ENCODE measurements at places on chromosomes 6 and 20. TPM values are rescaled to one million over a fixed set of nuclear protein-coding genes. Genes with fewer than 3 reads are reported as not detected.

GRCh38 chr20:15236812-15237211, 899.4 kb upstream of the FLRT3 start:
- DNase-seq: no peak

The PERP gene
- total RNA-seq: 42.1 TPM

DNA sequence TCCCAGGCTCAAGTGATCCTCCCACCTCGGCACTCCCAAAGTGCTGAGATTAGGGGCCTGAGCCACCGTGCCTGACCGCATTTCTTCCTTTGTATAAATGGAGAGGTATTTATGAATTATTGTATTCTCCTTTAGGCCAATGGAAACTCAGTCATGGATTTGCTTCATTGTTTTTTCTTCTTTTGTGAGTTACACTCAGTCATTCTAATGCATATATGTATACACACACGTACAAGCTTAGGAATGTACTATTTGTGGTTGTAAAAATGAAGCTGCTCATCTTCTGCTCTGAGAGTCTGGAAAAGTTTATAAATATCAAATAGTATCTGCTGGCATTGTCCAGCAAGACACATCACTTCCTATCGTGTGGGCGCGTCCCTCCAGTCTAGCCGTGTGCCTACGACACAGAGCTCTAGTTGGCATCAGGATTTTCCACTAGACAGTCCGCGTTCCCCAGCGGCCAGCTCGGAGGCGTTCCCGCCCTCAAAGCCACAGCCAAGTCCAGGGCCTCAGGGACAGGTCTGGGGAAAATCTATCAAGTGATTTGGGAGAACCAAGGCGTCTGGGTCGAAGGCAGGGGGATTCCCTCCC, 215.2 kb downstream of the NFATC2 start:
- DNase-seq: no peak

The HTR1E gene
- total RNA-seq: not detected

DNA sequence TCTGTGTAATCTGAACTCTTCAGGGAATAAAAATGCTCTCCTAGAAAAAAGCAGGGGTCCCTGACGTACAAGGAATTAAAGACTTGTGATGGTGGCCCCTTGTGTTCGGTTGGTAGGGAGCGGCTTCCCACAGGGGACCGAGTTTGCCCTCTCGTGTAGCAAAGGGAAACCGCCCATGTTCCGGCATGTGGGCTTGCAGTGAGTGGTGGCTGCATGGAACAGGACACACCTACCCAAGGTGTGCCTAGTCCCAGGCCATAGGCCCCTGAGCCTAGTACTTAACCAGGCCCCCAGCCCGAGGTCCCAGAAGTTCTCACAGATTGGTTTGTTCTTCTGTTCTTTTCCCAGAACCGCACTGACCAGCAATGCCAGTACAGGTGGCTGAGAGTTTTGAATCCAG, 15.5 kb downstream of the MYBL2 start:
- no peak for DNase-seq

DNA sequence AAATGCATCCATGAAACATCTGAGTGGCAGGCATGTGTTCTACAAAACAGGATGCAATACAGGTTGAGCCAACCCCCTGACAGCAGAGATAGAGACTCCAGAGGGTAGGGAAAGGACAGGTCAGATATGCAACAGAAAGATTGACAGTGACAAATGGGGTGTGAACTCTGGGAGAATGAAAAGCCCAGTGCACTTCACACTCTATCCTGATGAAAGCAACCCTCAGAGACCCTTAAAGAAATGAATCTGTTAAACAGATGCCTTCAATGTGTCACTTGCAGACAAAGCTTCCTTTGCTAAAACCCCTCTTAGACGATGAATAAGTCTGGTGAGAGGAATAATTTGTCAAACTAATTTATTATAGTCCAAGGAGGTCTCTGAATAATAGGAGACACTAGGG, 89.9 kb downstream of the RFPL4B start:
- peak; percentile 51 for DNase-seq

DNA sequence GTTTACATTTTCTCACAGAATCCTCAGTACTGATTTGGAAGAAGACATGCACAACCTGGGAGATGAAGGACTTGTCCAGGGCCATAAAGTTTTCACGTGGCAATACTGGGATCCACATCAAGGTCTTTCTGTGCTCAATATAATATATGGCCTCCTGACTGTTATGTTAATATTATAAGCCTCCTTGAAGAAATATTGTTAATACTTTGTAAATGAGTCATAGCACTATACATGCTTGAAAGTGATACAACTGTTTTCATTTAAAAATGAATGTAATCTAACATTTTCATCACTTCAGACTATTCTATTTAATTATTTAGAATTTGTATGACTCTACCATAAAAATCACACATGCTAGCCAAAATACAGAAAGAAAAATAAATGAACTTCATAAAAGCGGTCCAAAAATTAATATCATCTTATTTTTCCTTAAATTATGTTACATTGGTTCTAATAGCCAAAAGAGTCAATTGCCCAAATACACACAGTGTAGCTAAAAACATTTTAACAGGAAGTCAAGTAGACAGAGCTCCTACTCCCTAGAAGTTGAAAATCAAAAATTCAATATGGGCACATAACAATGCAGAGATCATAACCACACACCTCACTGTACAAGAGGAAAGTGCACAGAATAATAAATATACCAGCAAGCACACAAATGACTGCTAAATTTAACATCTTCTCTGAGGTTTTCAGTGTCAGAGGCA, 188.0 kb upstream of the HDDC2 start:
- DNase-seq: no peak

The TFAP2C gene
- total RNA-seq: 9.2 TPM

DNA sequence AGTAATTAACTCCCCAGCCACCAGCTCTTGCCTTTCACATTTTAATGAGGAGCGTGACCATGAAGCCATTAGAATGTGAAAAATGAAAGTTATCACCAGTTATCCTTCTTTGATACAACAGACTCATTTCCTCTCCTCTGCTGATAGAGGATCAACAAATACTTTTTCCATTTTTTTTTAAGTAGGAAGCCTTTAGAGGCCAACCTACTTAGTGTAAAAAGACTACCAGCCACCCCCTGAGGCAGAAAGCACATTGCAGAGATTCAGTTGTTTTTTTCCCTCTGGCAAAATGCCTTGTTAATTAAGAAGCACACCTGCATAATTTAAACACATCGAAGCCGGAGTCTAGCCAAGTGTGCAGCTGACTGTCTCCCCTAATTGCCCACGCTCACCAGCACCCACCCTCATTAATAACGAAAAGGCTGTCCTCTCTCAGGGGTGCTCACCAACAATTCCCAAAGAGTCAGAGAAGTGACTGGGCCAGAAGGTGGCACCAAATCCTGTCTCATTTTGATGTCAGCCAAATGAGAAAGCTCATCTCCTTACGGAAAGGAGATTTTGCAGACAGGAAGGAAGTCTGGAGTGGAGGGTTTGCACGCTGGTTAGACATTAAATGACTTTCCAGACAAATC, 60.9 kb upstream of the MC3R start:
- peak; percentile 30 for DNase-seq

DNA sequence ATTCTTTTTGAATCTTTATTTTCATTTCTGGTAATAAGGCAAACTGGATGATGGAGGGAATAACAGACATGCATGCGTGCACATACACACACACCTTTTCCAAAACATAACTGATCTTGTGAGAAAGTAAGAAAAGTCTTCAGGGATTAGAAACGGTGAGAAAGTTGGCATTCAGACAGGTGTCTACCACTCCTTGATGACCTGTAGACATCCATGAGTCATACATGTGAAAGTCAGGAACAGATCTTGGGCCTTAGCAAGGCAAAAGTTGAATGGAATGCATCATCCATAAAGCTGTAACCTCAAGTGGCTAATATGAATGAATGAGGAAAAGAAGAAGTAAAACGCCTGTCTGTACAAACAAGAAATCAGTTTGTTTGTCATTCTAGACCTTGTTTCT, 97.3 kb downstream of the GRIK2 start:
- no peak for DNase-seq

GRCh38 chr6:44068607-44069296, 58.5 kb downstream of the MRPL14 start:
- no peak for DNase-seq

DNA sequence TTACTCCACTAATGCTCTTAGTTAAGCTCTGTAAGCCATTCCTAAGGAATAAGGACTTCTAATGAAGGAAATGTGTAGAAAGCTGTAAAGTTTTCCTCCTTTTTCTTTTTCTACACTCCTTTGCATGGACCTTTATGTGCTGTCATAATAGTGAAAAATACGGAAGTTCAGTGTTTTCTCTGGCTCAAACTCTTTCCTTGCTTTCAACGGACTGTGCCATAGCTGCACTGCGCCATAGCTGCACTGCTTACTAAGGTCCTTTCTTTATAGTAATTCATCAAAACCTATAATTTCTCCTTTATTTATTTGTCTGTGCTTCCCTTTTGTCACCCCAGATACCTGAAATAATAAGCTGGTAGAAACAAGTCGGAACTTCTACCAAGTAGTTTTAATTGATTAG, 67.3 kb downstream of the RNF144B start:
- DNase-seq: no peak

DNA sequence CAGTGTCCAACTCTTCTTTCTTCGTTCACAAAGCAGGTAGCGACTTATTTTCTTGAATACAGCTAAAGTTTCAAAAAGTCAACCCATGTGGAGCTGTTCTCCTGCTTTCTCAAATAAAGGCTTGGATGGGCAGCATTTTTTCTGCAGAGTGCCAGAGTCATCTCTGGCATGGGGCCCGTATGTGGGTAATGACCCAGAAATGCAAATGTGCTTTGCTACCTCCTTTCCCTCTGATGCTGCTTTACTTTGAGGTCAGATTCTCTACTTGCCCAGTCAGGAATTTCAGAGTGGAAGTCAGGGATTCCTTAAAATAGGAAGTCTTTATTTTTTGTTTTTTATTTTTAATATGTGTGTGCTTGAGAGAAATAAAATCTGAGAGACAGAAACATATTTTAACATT, 4.9 kb downstream of the NKAIN2 start:
- peak; percentile 5 for DNase-seq

DNA sequence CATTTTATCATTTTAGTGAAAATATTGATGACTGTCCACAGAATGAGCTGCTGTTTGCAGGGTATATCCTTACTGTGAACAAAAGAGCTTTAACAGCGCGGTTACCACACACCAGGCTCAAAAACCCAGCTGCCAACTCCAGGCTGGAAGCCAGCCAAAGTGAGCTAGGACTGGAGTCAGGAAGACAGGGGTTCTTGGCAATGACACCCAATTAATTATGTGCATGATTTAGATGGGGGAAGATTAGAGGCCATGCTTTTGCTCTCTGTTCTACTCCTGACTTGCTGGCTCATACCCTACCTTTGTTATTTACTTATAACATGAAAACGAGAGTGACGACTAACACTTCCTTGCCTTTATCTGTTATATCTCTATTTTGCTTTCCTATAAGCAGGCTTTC, 128.9 kb upstream of the SHLD1 start:
- peak; percentile 84 for DNase-seq

The SEC23B gene
- total RNA-seq: 23.5 TPM

DNA sequence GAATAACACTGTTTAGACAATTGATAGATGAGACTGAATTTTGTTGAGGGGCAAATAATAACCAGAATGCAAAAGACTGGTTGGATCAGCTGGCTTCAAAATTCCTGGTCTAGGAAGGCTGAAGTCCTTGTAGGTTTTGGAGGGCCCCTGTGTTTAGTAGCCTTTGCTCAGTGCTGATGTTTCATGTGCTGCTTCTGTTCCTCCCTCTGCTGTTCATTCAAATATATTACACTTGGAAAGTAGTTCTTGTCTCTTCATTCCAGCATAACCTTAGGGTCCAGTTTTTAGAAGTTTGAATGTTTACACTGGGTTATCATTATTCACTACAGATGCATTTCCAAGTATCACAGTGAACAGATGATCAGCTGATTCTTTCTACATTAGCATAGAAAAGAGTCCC, 72.5 kb downstream of the FLRT3 start:
- no peak for DNase-seq

The SLC22A7 gene
- total RNA-seq: not detected

GRCh38 chr6:44622555-44622954, 235.0 kb downstream of the CDC5L start:
- DNase-seq: no peak

The RAET1E gene
- 8.8 TPM for total RNA-seq

GRCh38 chr6:114989279-114989964, 646.6 kb upstream of the HS3ST5 start:
- DNase-seq: no peak

- DNase-seq: no peak
Measured at GRCh38 chr6:37668251-37668650, 29.4 kb downstream of the MDGA1 start.

- no peak for DNase-seq
Measured at GRCh38 chr6:152398993-152399392, 238.2 kb downstream of the SYNE1 start.

DNA sequence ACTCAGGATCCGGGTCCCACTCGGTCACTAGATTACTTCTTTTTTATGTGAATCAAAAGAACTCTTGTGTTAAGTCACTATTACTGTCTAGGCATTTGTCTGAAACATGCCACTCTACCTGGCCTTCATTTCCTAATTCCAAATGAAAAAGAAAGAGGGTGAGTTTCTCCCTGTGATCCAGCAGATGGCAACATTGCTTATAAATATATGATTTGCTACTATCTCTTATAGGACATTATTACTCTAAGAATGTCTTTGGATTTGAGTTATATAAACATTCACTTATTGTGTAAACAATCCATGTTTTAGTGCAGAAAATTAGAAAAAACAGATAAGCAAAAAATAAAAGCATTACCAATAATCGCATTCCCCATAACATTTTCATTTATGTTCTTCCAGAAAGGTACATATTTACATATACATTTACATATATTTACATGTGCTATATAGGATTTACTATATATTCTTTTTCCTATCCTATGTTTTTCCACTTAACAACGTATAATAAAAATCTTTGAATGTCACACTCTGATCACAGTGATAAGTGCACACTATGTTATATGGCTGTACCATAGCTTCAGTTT, 66.9 kb downstream of the FAXC start:
- peak; percentile 12 for DNase-seq

- DNase-seq: no peak
Measured at GRCh38 chr6:72783035-72783434, 161.2 kb downstream of the KCNQ5 start.

The RPP21 gene
- 14.9 TPM for total RNA-seq

DNA sequence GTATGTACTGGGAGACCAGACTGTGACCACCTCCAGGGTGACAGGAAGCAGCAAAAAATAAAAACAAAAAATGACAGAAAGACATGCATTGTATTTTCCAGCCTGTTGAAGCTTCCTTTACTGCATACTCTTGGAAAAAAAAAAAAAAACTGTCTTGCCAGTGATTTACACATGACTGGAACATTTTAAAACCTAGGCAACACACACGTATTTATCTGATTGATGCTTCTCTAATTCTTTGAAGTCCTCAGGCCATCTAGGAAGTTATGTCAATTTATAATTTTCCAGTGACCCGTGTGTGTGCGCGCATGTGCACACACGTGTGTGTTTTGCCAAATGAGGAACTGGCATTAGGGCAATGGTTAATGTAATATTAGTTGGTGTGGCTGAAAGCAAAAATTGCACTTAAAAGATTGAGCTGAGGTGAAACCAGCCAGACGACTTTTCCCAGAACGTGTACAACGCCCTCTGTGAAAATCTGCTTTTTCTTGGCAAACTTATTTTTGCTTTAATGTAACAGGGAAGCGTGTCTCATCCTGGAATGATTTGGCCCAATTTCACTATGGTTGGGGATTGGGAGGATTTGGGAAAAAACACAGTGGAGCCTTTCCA, 315.2 kb downstream of the TFAP2A start:
- DNase-seq: peak; percentile 52

GRCh38 chr6:90454836-90455427, 131.9 kb downstream of the MAP3K7 start:
- DNase-seq: no peak

The SCUBE3 gene
- total RNA-seq: 1.3 TPM

Measured in tongue (tissue), 3 donors.